ENCODE measurements at places on chromosomes 6 and 20.

- no peak for DNase-seq
These were observed 6.3 kb downstream of the IPCEF1 start for GRCh38 chr6:154350293-154350692.

DNA sequence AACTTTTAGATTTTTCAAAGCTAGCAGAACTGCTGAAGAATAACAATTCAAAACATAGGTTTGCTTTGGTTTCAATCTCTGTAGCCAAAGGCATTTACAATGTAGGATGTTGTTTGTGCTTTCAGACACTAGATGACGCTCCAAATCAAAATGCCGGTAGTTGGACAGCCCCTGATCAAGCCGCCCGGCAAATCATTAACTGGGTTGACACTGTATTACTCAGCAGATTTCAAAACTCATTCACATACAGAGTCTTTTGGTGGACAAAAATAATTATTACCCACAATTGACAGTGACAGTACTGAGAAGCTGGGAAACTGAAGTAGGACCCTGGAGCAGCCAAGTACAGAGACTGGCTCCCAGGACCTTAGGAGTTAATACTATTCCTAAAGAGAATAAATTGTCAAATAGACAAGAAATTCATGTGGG is 21.3 kb upstream of the HFE start:
- peak; percentile 74 for DNase-seq

DNA sequence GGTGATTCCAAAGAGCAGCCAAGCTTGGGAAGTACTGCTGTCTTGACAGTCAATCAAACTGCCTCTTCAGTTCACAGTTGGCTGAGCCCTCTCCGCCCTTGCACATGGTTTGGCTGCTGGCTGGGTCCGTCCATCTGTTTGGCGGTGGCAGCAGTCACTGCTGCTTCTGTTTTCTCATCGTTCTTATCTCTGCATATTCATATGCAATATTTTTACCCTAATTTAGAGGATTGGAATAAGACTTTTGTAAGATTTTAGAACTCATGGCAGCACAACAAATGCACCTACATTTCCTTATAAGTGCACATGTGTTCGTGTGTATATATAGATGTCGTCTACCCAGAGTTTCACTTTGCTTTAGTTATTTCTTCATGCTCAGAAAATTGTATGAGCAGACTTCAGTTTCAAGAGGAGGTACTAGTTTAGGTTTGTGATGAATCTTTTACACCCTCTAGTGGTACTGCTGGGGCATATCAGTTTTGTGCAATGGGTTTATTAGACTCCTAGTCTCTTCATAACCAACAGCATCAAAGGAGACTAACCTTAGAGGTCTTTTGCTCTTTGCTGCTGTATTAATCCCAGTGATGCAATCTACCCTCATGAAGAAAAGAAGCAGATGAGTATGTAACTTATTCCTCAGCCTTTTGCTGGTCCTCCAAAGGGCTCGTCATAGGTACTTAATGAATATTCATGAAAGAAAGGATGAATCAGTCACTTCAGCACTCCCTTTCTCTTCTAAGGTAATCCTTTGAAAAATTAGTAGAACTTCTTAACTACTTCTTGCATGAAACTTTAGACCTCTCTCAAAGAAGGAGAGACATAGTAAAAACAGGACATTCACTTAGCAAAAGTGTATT is 44.3 kb downstream of the KHDC1L start:
- peak; percentile 38 for DNase-seq

- DNase-seq = no peak
These were observed 15.6 kb downstream of the PDSS2 start for GRCh38 chr6:107443608-107444267.

DNA sequence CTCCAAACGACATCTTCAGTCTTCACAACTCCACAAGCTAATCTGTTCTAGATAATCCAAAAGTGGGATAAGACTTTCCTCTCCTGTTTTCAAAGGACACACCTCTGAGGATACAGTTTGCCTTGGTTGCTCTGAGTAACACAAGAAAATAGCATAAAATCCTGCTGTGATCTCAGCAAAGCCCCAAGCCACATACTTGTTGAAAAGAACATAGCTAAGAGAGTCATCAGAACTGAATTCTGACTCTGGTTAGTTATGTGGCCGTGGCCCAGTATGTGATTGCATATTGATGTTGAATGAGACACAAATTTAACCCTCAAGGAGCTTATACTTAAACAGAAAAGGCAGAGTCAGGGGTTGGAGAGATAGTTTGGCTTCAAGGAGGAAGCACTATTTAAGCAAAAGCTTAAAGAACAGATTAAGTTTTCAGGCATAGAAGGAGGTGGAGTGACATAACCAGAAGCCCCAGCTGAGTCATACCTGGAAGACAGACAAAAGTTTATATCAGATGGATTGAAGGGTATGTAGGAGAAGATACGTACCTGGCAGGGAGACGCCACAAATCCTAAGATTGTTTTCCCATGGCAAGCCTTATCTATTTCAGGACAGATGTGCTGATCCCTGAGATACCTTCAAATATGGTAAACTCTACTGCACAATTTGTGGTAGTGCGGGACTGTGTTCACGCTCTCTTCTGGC is 41.2 kb downstream of the OPN5 start:
- DNase-seq = no peak

- DNase-seq = no peak
These were observed 10.4 kb downstream of the IGF2R start for GRCh38 chr6:159979136-159979874.

- DNase-seq = no peak
These were observed 5.3 kb downstream of the ANKRD6 start for GRCh38 chr6:89438248-89438647.

- DNase-seq = no peak
These were observed 492.4 kb upstream of the MARCKS start for GRCh38 chr6:113364766-113365165.

- no peak for DNase-seq
These were observed 21.6 kb downstream of the L3MBTL1 start for GRCh38 chr20:43529051-43529450.

DNA sequence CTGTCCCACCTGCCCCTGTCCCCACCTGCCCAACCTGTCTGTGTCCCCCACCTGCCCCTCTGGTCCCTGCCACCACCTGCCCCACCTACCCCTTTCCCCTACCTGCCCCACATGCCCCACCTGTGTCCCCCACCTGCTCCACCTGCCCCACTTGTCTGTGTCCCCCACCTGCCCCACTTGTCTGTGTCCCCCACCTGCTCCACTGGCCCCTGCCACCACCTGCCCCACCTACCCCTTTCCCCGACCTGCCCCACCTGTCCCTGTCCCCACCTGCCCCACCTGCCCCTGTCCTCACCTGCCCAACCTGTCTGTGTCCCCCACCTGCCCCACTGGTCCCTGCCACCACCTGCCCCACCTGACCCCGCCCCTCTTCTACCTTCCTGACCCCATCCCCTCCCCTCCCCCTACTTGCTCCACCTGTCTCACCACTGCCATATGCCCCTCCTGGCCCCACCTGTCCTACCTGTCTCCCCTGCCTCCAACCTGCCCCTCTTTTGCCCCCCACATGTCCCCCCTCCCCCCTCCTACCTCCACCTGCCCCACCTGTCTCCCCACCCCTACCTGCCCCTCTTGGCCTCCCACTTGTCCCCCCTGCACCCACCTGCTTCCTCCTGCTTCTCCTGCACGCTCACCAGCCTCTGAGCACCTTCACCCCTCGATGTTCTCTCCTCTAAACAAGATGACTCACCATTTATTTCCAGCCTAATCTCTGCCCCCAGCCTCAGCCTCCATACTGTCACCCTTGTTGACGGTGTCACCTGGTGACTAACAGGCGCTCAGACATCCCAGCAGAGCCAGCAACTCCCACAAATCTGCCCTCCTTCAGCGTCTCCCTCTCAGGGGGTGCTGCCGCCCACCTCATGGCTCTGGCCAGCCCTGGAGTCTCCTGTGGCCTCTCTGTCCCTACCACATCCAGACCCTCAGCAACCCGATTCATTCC is 5.6 kb upstream of the MYT1 start:
- DNase-seq = no peak

GRCh38 chr6:1853761-1854160 is 244.0 kb downstream of the FOXC1 start:
- no peak for DNase-seq

- DNase-seq = no peak
These were observed 611.5 kb upstream of the IMPG1 start for GRCh38 chr6:76683985-76684384.

DNA sequence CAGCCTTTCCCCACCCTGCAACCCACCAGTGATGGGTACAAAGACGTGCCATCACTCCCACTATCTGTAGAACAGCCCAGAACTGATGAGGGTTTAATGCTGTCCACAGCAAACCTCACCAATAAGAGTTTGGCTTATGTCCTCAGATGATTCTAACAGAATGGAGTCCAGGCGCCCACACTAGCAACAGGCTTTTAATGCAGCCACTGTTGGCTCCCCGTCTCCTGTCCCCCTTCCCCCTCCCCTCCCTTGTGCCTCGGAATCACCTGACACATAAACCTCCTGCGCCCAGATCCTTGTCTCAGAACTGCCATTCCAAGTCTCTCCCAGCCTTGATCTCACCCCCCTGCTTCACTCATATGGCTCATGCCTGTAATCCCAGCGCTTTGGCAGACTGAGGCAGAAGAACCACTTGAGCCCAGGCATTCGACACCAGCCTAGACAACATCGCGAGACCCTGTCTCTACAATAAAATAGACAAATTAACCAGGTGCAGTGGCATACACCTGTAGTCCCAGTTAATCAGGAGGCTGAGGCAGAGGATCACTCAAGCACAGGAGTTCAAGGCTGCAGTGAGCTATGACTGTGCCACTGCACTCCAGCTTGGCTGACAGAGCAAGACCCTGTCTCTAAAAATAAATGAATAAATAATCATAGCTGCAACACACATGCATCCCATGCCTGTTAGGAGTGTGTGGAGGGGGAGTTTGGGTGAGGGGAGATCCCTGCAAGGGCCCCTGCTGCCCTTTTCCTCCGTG is 85.6 kb downstream of the SNX5 start:
- DNase-seq = no peak

GRCh38 chr20:23868321-23868720 is 11.2 kb downstream of the CST5 start:
- DNase-seq = no peak

DNA sequence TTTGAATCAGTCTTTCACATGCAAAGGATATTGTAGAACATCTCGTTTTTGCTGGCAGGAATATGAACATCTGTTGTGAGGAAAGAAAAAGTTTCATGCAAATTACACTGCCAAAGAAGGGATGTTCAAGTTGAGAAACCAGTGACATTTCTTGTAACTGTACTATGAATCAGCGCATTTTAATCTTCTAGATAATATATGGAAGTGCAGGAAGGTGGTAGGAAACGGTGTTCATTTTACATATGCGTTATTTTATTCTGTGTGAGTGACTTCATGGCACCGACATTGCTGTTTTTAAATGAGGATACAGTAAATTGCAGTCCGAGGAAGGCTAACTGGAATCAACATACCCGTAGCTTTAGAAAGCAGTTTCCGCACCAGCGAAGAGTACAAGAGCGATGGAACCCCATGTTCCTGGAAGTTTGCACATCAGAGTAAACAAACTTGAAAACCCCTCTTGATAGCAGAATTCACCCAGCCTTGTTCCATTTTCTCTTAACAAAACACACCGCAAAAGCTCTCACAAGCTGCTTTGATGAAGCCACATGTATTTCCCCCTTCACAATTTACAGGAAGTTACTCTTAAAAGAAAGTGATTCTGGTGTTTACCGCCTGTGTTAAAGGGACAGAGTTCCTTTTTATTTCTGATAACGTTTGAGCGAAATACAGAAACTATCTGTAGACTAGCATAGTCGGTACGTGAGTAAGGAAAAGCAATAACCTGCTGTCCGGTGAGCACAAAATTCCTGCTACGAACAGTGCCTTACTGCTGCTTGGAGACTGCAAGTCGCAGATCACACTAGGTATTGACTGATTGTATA is 11.5 kb downstream of the PRDM1 start:
- no peak for DNase-seq

GRCh38 chr6:37145443-37145842 is 24.5 kb upstream of the PIM1 start:
- no peak for DNase-seq

DNA sequence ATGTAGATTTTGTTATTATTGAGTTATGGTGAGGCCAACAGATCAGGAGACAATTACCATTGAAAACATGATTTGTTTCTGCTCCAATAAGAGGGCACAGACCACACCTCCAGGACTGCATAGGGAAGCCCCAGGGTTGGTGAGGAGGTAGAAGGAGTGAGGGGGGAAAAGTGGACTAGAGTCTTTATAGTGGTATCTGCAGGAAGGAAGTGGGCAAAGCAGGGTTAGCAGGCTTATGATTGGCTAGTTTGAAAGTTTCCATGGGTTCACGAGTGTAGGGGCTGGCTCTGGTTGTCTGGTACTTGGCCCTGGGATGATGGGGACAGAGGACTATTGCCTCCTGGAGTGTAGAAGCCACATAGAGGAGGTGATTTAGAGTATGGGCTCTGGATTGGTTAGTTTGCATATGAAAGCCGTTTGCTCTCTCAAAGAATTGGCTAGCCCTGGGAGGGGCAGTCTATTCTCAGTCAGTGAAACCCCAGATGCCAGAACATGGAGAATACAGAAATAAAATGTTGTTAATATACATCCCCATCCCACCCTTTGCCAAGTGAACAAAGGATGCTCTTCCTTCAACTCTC is 156.6 kb downstream of the KLHL32 start:
- no peak for DNase-seq

GRCh38 chr6:80528115-80528514 is 421.6 kb downstream of the BCKDHB start:
- no peak for DNase-seq

GRCh38 chr6:112606656-112607435 is 259.7 kb downstream of the RFPL4B start:
- no peak for DNase-seq

DNA sequence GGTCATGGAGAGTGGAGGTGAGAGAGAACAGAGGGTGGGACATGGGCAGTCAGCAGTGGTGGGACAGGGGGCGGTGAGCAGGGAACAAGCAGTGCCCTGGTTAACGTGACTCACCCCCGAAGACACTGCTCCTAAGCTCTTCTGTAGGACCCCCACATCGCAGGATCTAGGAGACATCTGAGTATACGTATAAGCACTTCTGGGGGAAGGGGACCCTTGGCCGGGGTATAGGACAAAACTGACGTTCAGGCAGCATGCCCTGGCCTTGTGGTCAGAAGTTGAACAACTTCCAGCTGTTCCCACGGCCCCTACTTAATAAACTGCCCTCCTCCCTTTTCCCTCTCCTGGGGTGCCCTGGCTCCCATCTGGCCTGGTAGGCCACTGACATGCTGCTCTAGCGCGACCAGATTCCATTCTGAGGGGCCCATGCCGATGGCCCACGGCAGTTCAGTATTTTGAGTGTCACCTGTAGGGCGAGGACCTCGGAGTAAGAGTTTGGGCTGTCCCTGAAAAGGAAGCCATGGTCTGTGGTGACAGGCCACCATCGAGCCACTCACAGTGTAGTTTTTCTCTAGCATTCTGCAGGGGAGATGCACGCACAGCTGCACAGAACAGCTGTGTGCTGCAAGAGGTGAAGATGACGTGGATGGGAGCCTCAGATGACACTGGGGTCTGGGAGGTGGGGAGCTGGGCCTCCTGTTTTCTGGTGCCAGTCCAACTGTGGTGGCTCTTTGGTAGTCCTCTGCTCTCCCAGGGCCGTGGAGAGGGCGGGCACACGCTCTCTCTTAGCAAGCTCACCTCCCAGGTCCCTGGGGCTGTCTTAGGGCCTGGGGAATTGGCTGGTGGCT is 38.4 kb downstream of the PPP1R3G start:
- no peak for DNase-seq

- no peak for DNase-seq
These were observed 65.6 kb upstream of the ARMH2 start for GRCh38 chr6:24864343-24864742.

GRCh38 chr20:15196547-15197255 is 859.3 kb upstream of the FLRT3 start:
- DNase-seq = no peak
